T-helper 17 cell (primary cell): ENCODE measurements at places on chromosomes 7 and 10.

GRCh38 chr10:48474765-48475365, 130.0 kb downstream of the ARHGAP22 start:
- DNase-seq: no peak

- DNase-seq: no peak
Measured at GRCh38 chr7:14767716-14768425, 134.7 kb downstream of the DGKB start.

DNA sequence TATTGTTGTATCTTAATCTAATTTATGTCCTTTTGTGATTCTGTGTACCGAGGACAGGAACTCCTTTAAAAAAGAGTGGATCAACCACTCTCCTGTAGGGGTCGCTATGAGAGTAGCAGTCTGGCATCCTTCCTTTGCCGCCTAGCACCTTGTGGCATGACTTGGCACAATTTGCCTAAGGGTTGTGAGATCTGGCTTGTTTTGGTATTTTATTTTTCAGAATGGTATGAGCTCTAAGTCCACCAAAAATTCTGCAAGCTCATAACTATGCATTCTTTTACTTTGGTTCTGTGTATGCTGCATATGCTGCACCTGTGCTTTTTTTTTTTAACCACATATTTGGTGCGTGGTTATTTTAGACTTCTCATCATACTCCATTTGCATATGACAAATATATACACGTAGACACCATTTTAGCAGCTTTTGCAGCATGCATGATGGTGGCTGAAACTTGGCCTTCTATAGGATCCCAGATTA, 112.8 kb downstream of the CDK14 start:
- DNase-seq: no peak

DNA sequence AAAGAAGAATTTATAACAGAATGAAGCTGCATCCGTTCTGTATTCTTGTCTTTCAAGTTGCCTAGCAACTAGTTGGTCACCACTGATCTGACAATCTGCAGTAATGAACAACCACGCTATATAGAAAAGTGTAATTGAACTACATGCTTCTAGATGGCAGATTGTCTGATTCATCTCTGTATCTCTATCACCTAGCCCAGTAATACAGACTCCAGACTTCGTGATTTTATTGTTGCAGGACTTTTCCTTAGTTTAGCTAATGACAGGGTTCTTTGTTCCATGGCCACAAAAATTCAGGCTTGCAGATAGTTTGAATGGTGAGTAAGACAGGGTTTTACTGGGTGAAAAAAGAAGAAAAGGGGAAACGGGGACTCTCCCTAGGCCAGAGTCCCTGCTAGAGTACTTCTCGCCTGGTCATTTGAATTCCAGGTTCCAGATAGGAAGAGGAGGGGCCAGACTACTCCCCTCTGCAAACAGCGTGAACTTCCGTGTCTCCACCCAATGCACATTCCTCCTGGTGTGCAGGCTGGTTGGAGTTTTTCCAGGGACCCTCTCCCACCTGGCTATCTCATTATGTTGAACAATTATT, 45.9 kb downstream of the COL1A2 start:
- DNase-seq: no peak

DNA sequence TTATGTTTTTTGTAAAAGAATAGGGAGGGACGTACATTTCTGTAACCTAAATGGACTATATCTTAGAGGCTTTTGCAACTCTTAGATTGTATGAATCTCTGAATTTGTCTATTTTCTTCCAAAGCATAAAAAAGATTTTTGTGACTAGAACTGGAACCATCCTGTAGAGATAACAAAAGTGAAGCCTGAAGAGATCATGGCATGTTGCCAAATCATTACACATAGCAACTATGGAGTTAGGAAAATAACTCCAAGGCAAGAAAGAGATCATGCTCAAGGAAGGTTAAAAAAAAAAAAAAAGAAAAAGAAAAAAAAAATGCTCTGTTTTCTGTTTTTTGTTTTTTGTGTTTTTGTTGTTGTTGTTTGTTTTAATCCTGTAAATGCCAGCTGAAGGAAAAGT, 567.7 kb upstream of the ZWINT start:
- DNase-seq: no peak

DNA sequence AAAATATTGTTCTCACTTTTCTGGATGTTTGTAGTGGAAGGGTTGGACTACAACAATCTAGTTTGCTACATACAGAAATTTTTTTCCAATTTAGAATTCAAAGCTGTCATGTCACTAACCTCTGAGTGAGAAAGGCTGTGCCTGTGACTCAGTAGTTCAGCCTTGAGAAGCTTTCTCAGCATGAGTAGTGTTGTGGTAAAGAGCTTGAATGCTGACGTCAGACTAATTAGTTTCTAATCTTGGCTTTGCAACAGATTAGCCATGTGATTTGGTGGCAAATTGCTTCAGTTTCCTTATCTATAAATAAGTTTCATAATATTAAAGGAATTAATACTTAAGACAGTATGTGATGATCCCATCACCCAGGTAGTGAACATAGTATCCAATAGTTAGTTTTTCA, 83.8 kb downstream of the ABCA13 start:
- DNase-seq: no peak

- no peak for DNase-seq
Measured at GRCh38 chr7:128167042-128167701, 73.9 kb upstream of the LEP start.

GRCh38 chr7:139124084-139124914, 14.8 kb upstream of the ZC3HAV1 start:
- DNase-seq: no peak

- no peak for DNase-seq
Measured at GRCh38 chr10:59905731-59906416, 482 bp downstream of the CCDC6 start.

DNA sequence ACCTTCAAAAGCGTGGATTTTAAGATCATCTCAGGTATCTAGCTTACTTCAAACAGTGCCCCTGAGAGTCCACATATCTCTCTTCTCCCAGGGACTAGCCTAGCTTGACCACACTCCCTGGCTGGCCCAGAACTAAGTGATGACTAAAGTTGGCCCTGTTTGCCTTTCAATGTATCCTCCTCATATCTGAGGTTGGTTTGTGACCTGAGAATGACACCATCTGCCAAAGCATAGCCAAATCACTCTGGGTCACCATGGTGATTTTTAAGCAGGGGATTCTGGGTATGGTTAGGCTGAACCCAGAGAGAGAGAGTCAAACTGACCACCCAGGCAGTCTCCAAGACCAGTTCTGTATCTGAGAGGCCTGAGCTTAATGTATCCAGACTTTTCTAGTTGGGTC, 16.2 kb downstream of the CNNM1 start:
- DNase-seq: no peak

DNA sequence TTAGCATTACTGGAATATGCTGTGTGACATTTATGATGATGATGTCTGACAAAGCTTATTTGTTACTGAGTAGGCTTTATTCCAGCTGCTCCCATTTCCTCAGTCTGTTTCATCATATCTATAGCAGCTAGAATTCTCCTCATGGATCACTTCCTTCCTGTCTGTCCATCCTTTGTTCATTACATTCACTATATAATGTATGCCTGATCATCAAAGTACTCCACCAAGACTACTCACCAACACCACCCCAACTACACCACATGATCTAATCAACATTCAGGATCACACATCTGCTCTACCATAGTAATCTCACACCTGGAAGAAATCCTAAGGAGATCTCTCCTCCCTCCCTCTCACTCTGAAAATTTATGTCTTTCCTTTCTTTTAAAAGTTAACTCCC, 61.3 kb downstream of the APBB1IP start:
- DNase-seq: no peak

GRCh38 chr10:92572362-92573090, 1.4 kb downstream of the IDE start:
- no peak for DNase-seq

GRCh38 chr7:48087349-48087748, 1.7 kb upstream of the UPP1 start:
- no peak for DNase-seq

- no peak for DNase-seq
Measured at GRCh38 chr7:5064391-5065106, 18.9 kb downstream of the RBAK start.

GRCh38 chr10:6574664-6575176, 5.4 kb downstream of the PRKCQ start:
- DNase-seq: no peak

DNA sequence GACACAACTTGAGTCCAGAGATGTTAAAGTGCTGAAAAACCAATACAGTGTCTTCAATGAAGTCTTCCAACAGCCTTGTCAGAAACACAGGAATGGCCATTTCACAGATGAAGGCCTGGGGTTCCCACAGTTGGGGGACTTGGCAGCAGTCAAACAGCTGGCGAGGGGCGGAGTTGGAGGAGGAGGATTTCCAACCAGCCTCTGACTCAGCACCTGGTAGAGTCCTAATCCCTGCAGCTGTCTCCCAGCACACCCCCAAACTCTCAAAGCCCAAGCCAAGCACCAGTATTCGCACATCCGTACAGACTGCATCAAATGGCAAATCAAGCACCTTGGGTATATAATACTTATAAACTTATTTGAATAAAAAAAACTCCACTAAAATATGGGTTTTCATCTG, 28.0 kb downstream of the CTBP2 start:
- no peak for DNase-seq

GRCh38 chr7:12827219-12827821, 139.9 kb downstream of the ARL4A start:
- DNase-seq: no peak

DNA sequence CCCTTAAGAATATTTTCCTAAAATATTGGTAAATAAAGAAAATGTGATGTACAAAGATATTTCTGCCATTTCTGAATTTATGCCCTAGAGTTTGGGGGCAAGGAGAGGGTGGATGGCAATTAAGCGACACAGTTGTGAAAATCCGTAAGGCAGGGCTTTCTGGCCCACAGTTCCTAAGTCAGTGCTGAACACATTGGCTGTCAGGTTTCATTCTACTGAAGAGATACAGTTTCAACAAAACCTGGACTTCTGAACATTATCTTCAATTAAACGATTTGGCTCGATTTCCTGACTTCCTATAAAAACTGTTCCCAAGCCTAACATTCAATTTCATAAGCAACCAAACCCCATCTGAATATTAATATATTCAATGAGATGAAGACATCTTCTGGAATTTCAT, 61.1 kb upstream of the NEBL start:
- no peak for DNase-seq

DNA sequence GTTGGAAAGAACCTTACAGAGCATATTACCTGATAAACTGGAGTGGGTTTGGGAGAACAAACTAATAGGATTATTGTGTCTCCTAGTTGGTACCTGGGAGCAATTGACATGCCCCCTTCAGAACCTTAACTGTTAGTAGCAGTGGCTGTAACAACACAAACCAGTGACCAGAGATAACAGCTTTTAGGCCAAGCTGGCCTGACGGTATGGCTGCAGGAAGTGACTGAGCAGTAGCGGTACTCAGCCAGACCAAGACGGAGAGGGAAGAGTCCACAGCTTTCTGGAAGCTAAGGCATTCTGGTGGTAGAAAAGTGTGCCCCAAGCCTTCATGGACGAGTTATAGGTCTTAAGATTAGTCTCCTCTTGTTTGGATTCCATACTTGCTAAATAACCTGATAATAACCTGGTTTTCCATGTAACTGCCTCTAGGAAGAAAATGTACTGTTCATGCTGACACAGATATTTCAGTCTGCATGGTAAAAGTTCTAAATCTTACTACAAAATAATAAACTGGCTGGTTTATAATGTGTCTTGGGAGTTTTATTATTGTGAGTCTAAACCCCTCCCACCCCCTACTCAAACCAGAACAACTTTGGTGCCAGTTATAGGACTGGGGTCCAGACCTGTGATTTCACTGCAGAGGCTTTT, 11.3 kb downstream of the NOLC1 start:
- DNase-seq: no peak

DNA sequence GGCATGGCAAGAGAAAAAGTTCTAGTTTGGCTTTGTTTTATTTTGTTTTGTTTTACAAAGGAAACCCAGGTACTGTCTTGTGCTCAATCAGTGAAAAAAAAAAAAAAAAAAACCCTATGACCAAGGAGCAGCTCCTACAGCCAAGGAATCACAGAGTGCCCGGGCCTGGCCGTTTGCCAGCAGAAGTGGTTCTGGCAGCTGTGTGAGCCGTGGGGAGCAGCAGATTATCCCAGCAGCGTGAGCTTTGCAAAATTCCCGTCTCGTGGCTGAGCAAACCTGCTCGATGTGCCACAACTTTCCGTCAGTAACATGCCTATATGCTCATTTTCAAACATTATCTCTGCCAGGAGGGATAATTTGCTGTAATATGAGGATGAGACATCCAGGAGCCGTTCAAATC, 293.7 kb downstream of the POU6F2 start:
- DNase-seq: no peak

- DNase-seq: no peak
Measured at GRCh38 chr10:7889947-7890542, 71.7 kb downstream of the TAF3 start.

- DNase-seq: no peak
Measured at GRCh38 chr10:18563003-18563726, 88.2 kb downstream of the NSUN6 start.

- DNase-seq: no peak
Measured at GRCh38 chr7:134375206-134375605, 58.5 kb upstream of the SLC35B4 start.

DNA sequence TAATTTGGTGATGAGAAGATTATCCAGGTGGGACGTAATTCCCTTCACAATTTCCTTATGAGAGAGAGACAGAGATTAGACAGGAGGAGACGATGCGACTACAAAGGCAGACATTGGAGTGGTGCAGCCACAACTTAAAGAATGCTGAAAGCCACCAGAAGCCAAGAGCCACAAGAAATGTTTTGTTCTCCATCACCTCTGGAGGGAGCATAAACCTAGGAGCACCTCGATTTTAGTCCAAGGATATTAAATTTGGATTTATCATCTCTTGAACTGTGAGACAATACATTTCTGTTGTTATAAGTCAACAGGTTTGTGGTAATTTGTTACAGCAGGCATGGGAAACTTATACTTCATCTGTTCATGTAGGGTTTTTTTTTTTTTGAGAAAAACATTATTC, 418.9 kb downstream of the DGKB start:
- no peak for DNase-seq

DNA sequence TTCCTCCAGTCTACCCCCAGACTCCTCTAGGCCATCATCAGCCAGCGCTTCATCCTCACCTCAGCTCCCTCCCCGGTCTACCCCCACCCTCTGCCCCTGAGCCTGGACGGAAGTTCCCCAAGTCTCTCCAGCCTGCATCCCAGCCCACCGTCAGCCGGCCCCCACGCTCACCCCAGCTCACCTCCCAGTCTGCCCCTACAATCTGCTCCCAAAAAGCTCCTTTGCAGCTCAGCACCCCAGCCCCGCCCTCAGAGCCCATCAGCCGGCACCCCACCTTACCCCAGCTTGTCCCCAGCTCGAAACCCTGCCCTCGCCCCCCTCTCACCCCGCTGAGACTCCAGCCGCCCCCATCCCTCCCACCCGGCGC, 322 bp upstream of the RAMP3 start:
- no peak for DNase-seq

DNA sequence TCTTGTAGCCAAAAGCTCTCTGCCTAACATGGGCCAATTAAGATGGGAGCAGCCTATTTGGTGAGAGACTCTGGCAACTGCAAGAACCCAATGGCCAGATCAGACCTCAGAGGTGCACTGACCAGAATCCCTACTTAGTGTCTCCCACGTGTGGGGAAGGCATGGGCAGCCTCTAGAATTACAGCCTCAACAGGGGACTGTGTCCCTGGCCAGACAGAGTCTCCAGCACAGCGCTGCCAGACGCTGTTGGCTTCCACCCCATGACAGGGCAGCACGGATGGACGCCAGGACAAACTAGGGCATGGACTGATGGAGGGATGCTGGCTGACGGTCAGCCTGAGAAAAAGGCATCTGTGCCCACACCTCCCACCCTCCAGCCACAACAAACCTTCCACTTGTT, 729.3 kb upstream of the AUTS2 start:
- no peak for DNase-seq

GRCh38 chr10:44242091-44242490, 142.8 kb downstream of the CXCL12 start:
- no peak for DNase-seq
